GM20000 (cell line): ENCODE measurements at places on chromosomes 4 and X.

- DNase-seq = no peak
These were observed 85.9 kb downstream of the RNF150 start for GRCh38 chr4:141047228-141047884.

DNA sequence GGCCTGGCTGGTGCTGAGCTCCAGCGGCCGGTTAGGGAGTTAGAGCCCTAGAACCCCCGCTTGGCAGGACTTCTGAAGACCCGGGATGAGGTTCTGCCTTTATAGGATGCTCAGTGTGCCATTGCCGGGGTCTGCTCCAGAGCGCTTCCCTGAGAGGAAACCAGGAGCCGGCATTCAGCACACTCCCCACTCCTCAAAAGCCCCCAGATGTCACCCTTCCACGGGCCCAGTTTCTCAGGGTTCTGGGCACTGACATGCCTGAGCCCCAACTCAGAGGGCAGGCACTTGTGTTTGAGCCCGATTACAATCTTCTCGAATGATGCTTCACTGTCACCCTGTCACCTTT is 6.5 kb downstream of the NKX3-2 start:
- DNase-seq = no peak

DNA sequence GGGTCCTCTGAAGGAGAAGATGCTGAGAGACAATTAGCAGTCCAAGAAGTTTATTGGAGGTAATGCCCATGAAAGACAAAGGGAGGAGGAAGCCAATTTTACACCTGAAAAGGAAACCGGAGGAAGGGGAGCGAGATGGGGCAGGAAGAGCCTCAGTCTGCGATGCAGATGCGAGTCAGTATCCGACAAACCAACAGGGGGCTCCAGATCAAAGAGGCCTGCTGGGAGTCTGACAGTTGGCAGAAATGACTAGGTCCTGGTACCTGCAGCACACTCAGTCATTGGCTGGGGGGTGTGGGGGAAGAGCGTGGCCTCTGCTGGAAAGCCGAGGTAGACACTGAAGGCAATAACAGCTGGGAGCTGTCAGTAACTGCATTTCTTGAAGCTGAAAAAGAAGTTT is 231.1 kb upstream of the CENPE start:
- peak; percentile 17 for DNase-seq

DNA sequence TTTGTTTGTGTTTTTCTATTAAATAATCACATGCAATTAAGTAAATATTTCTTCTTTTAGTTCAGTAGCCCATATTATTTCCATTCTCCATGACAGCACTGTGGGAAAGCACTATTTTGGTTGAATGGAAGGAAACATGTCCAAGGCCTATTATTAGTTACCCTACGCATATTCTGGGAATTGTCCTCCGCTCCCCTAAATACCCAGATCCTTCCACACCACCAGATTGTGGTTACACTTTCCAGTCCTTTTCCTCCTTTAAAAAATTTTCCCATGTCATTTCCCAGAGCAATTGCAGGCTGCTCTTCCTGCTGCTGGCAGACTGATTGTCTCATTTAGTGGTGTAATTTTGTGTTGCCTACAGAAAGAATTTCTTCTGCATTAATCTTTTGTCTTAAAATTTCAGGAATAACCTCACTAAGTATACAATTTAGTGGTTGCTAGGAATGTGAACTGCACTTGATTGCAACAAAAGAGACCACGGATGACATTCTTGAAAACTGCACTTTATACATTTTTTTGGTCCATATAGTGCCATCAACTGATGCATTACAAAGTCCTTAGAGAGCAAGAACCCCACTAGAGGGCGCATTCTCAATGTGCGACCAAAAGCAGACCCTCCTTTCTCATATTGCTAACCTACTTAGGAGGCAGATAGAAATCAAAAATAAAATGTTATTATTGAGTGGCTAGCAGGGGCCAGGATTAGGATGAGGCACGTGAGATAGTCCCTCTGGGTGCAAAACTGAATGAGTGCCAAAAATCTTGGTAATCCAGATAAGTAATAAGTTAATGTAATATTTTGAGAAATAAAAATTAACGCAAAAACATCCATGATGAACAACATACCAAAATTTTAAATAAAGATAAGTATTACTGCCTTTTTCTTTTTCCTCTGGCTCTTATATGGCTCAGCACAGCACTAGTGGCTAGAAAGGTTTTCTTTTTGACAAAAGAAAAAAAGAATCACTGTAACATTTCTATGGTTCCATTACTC is 98.8 kb upstream of the IQCM start:
- DNase-seq = peak; percentile 28

GRCh38 chr4:187235456-187236170 is 512.0 kb upstream of the FAT1 start:
- DNase-seq = no peak

DNA sequence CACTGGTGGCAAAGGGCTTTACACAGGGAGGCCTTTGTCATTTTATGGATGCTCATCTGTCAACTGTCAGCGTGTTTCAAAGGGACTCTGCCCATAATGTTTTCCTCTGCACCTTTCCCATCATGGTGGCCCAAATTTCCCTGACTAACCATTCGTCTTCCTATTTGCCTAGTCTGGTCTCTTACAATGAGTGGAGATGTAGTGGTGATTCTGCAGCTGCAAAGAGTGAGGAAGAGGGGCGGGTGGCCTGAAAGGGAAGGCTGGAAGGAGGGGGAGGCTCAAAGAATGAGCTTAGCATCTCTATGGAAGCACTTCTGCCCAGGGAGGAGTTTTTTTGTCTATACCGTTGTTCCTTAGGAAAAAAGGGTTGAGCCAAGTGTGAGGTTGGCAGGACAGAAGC is 447.5 kb downstream of the NKX6-1 start:
- DNase-seq = no peak

DNA sequence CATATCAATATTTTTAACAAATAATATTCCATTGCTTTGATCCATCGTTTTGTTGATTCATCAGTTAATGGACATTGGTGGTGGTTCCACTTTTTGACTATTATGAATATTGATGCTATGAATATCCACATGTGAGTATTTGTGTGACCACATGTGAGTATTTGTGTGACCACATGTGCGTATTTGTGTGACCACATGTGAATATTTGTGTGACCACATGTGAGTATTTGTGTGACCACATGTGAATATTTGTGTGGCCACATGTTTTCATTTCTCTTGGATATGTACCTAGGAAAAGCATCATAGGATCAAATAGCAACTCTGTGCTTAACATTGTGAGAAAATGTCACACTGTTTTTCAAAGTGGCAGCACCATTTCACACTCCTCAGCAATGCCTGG is 433.6 kb upstream of the FRG1 start:
- DNase-seq = no peak

GRCh38 chr4:92968556-92968955 is 664.8 kb downstream of the GRID2 start:
- no peak for DNase-seq

DNA sequence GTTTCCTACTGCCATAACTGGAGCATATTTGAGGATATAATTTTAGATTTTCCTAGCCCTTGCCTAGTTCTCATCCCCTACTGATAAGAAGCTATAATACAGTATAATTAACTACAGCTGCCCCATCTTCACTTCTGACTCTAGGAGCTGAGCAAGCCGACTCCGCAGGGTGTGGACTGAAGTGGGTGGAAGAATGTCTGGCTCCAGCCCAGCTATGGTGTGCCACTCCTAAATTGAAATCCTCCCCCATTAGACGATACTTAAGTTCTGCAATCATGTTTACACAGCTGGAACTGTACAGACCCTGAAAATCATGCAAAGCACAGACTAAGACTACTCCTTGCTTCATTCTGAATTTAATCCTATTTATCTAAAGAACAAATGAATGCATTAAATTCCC is 93.1 kb downstream of the PCDH19 start:
- DNase-seq = no peak

DNA sequence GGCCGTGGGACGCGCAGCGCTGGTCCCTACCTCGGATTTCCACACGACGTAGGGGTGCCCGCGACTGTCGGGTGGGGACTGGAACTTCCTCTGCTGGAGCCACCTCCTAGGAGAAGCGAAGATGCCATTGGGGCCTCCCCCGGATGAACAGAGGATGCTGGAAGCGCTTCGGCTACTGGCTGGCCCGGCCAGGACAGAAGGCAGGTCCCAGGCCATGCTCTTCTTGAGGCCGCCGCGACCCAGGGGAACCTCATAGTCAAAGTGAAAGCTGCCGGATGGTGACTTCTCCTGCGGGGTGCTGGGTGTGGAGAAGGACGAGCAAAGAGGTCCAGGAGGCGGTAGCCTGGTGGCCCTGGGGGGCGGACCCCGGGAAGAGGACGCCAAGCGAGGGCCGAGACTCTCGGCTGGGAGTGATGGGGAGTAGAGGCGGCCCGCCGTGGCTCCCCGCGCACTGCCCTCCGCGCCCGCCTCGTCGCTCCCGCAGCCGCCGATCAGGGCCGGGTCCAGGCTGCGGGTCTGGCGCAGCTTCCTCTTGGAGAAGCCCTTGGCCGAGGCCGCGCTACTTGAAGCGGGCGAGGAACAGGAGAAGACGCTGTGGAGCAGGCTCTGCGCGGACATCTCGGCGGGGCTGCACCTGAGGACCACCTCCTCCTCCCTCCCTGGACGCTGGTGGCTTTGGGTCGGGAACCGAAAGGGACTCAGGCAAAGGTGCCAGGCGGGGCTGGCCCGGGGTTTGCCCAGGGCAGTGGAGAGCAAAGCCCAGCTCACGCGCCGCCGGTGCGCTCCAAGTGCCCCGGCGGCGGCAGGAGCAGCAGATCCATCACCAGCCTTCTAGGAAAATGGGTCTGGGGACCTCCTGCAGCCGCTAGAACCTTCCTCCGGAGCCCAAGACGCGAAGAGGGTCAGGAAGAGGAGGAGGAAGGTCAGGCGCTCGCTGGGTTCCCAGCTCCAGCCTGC is 1.2 kb downstream of the ARHGAP6 start:
- peak; percentile 33 for DNase-seq

DNA sequence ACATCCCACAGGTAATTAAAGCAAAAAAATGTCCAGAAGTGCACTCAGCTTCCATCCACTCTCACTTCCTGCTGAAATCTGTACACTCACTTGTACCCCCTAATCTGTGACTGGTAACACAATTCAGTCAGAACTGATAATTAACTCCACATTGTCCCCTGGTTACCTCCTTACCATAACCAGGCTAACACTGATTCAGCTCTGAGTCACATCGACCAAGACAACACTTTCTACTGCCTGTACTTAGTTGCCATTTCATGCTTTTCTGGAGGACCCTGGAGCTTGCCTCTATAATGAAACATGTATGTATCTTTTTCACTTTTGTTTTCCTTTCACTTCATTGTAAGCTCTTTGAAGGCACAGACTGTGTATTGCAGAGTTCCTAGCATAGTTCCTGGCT is 130.9 kb upstream of the GABRG1 start:
- DNase-seq = no peak
